ENCODE measurements at places on chromosomes 11 and 22.

DNA sequence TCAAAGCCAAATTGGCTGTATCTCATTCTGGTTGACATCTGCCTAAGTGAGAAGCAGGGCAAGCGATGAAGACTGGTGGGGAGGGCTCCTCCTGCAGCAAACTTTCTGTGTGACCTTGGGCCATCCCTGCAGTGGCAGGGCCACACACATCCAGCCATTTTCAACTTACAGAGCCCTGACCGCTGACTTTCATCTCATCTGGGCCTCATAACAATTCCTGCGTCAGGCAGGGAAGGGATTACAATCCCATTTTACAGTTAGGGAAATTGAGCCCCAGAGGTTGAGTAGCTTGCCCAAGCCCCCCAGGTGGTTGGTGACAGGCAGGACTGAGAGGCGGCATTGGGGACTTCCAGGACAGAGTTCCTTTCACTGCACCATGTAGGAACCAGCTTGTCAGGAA is 21.9 kb downstream of the TPBGL start:
- no peak for DNase-seq

DNA sequence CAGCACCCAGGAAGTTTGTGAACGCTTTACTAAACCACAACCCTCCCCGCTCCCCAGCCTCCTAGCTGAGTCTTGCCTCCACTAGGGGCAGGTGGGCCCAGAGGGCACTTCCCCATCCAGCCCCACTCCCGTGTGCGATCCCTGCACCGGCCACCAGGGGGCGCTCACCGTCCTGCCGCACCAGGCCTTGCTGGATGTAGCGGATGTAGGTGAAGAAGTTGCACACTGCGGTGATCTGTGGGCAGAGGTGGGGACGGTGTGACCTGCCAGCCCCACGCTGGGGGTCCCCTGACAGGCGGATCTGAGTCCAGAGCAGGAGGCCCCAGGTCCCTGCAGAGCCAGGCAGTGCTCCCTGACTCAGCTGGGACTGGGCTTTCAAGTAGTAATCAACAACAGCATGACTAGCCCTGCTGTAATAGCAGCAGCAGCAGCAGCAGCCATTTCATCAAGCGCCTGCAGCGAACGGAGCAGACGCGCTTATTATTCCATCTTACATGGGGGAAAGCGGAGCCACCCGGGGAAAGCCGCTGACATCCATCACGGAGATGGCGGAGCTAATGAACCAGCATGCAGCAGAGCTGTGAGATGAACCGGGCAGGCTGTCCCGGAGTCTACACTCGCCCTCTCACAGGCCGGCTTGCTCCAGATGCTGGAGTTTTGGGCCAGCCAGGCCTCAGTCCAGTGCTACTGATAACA is 7.9 kb upstream of the FADS3 start:
- peak; percentile 71 for DNase-seq

DNA sequence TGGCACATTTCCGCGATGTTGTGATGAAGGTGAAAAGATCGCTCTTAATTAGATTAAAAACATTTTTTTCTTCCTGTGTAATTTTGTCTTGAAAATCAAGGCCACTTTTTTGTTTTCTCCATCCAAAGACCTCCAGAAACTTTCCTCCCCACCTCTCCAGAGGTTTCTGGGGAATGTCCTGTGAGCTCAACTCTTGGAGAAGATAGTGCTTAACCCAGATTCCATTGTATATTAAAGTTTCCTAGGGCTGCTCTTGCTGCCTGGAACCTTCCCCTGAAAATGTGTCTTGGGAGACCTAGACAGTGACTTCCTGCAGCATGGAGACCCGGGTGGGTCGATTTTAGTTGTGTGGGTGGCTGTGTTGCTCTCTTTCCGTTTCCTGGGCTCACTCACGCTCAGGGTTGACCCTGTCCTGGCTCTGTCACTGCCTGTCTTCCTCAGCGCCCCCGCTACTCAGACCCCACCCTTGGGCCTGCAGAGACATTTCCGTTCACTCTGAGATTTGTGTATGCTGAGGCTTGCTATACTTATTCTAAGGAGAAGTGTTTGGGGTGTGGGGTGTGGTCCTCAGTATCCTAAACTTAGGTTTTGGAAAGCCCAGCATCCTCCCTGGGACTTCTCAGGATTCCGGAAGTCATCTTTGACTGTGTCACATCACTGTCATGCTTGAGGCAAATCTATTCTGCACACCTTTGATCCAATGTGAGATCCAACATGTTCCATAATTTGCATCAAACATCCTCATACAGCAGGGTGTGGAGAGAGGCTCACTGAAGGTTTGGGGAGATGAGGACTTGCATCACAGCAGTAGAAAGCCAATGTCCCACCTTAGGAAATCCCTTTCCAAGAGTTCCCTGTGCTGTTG is 47.2 kb downstream of the KCNQ1OT1 start:
- DNase-seq: no peak

- peak; percentile 39 for DNase-seq
Observed at GRCh38 chr11:13669544-13670488, 1.3 kb downstream of the FAR1 start.

DNA sequence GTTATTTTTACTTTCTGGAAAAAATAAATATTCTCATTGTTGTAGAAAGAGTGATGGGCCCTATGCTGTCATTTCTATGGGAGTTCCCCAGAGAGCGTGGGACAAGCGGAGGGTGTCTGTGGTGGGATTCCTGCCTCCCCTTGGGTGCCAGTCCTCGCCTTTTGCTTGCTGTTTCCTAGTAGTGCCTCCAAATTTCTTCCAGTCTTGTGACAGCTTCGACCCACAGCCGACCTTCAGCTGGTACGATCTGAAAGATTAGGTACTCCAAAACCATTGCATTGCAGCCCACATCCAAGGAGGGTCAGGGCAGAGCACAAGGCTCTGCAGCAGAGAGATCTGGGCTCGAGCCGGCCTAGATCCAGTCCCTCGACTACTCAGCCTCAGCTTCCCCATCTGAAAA is 58.9 kb upstream of the EMID1 start:
- no peak for DNase-seq

- peak; percentile 94 for DNase-seq
Observed at GRCh38 chr22:27718186-27719035, 83.1 kb downstream of the MN1 start.

DNA sequence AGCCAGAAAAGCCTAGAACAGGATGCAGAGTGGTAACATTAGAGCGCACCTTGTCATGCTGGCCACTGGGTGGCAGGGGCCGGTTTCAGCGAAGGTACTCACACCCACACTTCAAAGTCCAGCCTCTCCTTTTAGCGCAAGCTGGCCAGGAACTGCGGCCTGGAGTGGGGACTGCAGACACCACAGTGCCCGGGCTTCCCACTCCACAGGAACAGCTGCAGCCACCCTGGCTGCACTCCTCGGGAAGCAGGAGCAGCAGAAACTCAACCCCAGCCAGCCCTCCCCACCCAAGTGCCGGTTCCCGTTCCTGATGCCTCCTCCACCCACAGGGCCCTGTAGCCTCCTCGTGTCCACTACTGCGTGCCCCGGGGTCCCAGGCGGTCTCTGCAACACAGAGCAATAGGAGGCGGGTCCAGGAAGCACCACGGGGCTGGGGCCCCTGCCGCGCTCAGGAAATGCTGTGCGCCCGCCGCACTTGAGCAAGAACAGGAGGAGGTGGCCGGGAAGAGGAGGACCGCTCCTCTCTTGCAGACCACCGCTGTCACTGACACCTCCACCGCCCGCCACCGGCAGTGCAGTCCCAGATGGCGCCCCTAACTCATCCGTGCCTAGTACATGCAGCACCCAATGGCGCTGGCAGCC is 2.2 kb downstream of the RFPL2 start:
- peak; percentile 15 for DNase-seq

DNA sequence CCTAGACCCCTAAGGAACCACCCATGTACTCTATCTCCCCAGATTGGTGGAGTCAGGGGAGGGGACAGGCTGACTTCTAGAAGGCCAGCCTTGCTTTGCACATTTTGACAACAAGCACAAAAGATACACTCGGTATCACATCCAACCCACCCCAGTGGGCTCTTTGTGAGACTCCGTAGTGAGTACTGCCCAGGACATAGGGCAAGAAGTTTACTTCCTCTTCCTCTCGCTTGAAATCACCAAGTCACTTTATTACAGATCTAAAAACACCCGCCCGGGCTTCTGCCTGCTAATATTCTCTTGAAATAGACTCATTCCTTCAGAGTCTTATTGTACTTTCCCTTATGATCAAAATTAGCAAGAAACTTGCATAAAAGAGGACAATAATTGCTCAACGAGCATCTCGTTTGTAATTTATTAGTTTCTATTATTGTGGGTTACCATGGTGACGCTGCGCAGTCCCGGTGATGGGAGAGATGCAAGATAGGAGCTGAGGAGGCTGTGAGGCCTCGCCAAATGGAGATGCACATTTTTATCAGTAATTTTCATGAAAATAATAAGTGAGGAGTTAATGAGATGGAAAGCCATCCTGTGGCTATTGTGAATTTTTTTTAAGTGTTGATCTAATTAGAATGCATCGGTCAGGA is 96.9 kb downstream of the FEZ1 start:
- DNase-seq: no peak

DNA sequence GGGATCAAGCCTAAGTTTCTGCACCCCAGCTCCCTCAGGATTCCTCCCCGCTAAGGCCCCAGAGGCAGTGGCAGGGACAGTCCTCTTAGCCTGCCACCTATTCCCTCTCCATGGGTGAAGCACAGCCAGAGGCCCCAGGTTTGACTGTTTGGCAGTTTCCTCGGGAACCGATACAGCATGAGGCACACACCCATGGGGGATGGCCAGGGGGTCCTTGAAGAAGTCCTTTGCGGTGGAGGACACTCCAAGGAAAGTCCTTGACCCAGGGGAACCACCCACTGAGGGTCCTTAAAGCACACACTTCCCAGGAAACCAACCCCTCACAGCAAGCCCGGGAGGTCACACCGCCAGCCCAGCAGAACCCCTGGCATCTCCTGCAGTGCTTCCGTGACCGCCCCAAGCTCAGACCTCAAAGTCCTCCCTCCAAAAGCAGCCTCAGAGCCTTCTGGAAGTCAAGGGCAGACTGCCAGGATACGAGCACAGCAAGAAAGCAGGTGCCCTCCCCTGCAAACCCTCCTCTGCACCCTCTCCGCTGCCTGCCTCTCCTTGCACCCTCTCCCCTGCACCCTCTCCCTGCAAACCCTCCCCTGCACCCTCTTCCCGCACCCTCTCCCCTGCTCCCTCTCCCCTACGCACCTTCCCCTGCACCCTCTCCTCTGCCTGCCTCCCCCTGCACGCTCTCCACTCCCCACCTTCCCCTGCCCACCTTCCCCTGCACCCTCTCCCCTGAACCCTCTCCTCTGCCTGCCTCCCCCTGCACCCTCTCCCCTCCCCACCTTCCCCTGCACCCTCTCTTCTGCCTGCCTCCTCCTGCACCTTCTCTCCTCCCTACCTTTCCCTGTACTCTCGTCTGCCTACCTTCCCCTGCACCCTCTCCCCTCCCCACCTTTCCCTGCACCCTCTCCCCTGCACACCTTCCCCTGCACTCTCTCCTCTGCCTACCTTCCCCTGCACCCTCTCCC is 1.4 kb downstream of the SIGIRR start:
- no peak for DNase-seq
